ENCODE measurements at places on chromosomes 1 and 21.

DNA sequence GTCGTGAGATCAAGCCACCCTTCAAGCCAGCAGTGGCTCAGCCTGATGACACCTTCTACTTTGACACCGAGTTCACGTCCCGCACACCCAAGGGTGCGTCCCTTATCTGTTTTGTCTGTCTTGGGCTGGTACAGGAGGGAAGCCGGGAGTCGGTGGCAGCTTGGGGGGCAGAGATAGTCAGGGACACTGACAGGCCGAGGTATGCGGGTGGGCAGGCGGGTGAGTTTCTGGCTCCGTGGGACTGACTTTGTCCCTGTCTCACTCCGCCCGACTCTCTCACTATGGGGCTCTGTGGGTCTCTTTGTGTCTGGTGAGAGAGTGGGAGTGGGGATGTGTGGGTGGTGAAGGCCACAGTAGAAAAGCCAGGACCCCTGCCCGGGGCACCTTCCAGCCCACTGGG is 27.4 kb downstream of the RPS6KA1 start:
- DNase-seq = no peak

DNA sequence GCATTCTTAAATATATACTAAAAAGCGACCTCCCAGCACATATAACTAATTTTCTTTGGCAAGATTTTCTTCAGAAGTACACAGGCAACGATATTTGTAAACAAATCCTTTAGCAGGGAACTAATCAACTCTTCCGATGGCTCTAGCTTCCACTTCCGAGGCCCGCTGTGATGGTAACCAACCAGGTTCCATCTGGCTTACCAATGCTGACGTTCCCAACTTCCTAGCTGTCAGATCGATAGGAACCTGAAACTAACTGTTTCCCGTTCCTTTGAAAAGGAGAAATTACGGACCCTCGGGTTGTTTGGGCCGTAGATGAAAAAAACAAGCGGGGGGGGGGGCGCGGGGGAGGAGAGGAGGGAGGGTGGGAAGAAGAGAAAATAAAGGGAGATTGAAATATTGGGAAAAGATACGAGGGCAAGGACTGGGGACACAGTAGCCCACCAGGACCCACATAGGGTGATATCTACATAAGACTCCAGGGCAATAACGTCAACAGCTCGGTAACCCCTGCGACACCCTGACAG is 513 bp downstream of the GTF2B start:
- DNase-seq = peak; percentile 16

GRCh38 chr1:245168086-245168485 is 13.3 kb downstream of the KIF26B start:
- no peak for DNase-seq

- DNase-seq = peak; percentile 57
Observed at GRCh38 chr21:34274001-34274400, 89.8 kb upstream of the KCNE2 start.

DNA sequence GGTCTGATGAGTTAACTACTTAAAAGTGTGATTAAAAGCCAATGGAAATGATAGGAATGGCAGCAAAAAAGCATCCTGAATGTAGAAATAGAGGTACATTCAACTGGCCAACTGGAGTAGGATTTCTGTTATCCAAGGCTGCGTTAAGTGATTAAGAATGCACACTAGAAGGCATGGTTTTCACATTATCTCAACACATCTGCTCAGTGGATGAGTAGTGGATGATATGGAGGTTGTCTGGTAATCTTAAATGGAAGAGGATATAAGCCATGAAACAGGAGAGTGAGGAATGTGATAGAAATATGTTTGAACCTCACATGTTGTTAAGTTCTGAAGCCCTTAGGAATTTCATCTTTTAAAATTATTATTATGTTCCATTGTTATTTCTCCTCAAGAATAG is 839.9 kb downstream of the USP25 start:
- DNase-seq = no peak

DNA sequence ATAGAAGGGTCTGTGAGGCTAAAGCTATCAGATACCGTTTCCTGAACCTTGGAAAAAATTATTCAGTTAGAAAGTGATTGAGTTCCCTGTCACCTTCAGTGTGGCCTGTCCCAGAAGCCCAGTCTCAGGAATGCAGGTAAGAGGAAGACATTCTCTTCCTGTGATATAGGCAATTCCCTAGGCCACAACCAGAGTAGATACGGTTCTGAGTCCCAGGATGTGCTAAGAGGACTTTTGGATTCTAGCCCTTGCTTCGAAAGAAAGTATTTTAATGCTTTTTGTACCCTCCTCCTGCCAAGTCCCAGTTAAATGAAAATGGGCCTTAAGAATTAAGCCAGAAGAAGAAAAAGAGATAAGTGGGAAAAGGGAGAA is 313.5 kb upstream of the PLXNA2 start:
- no peak for DNase-seq

DNA sequence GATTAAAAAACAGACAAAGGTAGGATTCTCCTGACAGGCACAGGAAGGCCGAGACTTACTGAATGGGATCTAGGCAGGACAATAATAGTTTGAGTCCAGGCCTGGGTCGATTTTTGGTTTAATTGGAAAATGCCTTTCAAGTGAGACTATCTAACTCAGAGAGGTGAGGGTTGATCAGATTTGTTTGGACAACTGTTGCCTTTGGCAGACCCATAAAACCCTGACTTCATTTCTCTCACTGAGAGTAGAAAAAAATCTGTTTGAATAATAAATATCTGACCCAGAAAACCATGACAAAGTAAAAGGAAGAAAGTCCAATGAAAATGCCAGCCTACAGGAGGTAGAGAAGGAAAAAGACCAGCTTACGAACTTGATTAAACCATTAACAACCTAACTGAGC is 12.3 kb upstream of the SLC30A10 start:
- DNase-seq = no peak

DNA sequence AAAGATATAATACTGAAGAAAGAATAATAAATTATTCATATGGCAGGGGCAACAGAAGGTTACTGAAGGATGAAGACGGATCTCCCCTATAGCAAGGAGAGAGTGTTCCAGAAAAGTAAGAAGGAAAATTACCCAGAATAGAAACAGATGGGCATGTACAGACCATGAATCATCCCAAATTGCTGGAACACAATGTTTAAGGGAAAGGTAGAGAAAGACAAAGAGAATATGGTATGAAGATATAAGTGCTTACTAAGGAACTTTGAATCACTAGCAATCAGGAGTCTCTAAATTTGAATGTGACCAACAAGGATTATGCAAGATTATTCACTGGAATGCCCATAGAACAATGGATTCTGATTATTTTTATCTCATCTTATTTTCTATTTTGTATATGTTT is 375.4 kb downstream of the COL11A1 start:
- no peak for DNase-seq

DNA sequence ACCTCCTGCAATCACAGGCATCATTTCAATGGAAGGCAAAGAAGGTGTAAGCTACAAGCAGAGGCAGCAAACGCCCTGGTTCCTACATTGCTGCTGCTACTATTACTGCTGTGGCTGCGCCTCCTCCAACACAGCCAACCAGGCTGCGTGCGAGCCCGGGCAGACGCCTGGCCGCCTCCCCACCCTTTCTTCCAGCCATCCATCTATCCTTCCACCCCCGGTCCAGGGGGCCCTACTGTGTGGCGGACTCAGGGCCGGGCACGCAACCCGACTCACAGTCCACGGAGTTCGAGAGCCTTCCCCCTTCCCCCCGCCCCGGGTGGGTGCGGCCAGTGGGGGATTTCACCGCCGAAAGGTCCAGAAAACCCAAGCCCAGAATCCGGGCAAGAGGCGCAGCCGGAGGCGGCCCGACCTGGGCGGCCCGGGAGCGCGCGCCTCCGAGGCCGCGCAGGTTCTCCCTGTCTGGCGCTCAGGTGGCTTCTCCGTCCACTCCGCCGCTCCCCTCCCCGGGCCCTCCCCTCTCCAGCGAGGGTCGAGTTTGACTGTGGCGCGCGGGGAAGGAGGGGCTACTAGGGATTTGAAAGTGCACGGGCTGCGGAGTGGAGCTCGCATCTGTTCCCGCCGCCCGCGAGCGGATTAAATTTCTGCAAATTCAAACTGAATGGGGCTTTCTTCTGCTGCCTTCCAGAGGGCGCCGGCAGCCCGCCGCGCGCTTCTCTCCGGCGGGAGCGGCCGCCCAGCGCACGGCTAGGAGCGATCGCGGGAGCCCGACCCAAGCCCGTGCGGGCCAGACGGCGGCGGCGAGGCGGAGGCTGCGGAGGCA is at the start of gene HUNK:
HUNK (plus strand) TSS at position 569 of the 823 bp plus-strand sequence. CDS start 655 bp downstream, outside the sequence.
- DNase-seq = peak; percentile 51

DNA sequence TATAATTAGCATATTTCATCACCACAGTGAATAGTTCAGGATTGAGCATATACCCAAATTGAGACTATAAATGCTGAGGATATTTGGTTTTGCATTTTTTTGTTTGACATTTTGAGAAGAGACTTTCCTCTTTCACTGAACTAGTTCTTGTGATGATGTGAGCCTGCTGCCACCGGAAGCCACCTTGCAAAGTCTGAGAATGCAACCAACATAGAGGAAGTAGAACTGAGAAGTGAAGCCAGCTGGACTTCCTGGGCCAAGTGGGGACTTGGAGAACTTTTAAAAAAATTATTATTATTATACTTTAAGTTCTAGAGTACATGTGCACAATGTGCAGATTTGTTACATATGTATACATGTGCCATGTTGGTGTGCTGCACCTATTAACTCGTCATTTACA is 102.3 kb downstream of the RPE65 start:
- no peak for DNase-seq

DNA sequence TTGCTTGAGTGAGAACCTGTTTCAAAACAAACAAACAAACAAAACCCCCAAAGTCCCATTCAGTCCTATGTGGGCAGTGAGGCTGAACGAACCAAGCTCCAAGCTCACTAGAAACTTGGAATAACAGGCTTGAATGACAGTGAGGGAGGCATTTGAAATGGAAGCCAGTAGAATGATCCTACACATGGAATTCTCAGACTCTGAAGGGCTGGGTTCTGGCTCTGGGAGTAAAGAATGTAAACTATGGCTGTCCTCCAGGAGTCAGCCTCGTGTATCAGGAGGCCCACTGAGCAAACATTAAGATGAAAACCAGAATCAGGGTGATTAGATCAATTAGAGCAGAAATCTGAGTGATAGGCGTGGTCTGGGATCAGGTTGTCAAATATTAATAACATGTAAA is 14.9 kb downstream of the PCP4L1 start:
- DNase-seq = no peak

DNA sequence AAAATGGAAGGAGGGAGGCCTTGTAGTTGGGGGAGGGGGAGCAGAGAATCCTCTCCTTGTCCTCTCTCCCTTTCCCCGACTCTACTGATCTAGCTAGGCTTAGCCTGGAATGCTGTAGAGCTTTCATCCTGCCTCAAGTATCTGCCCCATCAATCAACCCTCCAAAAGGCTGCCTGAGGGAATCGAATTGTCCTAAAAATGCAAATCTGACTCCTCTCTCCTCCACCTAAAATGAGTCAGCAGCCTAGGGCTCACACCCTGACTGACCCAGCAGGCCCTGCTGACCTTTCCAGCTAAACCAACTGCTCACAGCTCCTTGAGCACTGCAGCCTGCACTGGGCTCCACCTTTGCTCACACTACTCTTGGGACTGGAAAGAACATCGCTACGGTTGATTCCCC is 2.8 kb downstream of the HPDL start:
- no peak for DNase-seq
